IMR-90 (cell line): ENCODE measurements at places on chromosomes 16 and 17. TPM values are rescaled to one million over a fixed set of nuclear protein-coding genes. Genes with fewer than 3 reads are reported as not detected.

Gene ATXN7L3
- total RNA-seq: 17.2 and 17.5 TPM in 2 replicates

Gene SMPD3
- total RNA-seq: not detected in 2 replicates

GRCh38 chr17:72536788-72537187 lies 416.0 kb downstream of the SOX9 start:
- DNase-seq: no peak

- DNase-seq: peak; percentile 83
These were observed 8.8 kb downstream of the TAX1BP3 start for GRCh38 chr17:3659541-3660111.

Gene RGS9
- total RNA-seq: 0.90 and 1.4 TPM in 2 replicates

Gene PRSS36
- under 0.01 and 0.18 TPM in 2 replicates for total RNA-seq

Gene KCNH4
- total RNA-seq: not detected in 2 replicates

GRCh38 chr16:10009684-10010083 lies 172.5 kb downstream of the GRIN2A start:
- no peak for DNase-seq

Gene MEFV
- total RNA-seq: not detected in 2 replicates

DNA sequence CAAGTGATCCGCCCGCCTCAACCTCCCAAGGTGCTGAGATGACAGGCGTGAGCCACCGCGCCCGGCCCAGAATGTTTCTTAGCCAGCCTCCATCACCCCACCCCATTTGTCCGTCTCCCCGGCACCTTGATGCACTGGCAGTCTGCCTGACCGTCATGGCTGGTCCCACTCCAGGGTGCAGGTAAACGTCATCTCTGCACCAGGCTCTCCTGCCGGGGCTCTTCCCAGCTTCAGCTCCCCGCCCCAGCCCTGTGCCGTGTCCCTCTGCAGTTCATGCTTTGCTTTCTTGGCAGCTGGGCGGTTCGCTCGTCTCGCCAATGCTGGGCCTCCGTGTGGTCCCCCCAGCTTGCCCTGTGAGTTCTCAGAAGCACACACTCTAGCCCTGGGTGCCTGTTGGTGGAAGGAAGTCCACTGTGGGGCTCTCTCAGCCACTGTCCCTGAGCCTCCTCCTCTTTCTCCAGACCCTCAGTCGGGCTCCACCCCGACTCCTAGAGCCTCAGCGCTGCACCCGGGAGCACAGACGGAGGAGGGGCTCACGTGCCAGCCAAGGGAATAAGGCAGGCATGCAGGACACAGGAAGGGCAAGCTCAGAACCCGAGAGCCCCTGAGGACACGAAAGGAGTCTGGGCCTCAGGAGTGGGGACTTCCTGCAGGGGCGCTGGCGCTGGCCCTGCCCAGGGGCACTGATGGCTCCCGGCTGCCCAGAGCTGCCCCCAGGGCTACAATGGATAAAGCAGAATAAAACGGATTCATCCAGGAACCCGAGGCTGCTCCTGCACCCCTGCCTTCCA lies 12.0 kb downstream of the HS3ST6 start:
- DNase-seq: no peak

Gene HS3ST3B1
- total RNA-seq: 4.3 and 5.8 TPM in 2 replicates

GRCh38 chr17:39612291-39612894 lies 4.7 kb upstream of the NEUROD2 start:
- no peak for DNase-seq

GRCh38 chr16:88298833-88299745 lies 83.7 kb upstream of the ZNF469 start:
- peak; percentile 68 for DNase-seq
